ENCODE measurements at places on chromosomes 2 and 18.
A peak's percentile ranks its signal among the peaks of the same experiment; 100 is the strongest.

- DNase-seq, result no peak
Measured at GRCh38 chr2:11416186-11416585, 49.8 kb downstream of the E2F6 start.

DNA sequence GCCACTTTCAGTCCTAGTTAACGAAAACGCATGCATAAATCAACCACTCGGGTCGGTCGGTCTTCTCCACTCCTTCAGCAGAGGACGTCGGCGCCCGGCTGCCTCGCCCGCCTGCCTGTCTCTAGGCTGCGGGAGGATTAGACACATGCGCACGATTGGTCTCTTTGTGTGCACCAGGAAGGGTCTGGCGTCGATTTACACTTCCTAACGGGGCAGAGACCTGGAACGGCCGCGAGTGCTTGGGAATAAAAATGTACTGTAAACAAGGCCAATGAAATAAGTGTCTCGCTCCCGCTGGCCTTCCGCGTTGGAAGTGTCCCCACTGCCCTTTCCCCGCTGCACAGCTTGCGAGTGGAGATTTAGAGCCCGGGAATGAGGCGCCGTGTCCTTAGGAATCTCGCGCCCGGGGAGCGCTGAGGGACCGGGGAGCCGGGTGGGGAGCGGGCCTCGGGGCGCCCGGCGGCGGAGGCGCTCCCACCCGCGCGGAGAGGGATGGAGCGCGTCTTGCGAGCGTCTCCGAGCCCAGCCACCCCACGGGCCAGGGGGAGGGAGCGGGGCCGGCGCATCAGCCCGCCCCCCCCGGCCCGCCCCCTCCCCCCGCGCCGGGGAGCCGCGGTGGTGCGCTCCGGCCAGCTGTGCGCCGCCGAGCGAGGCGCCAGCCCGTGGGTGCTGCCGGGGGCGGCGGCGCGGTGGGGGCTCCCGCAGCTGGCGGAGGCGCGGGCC is at the start of gene DOK6:
TSS of gene DOK6 (plus strand) at position 636 of the 723 bp plus-strand sequence.
- DNase-seq, result peak; percentile 10

DNA sequence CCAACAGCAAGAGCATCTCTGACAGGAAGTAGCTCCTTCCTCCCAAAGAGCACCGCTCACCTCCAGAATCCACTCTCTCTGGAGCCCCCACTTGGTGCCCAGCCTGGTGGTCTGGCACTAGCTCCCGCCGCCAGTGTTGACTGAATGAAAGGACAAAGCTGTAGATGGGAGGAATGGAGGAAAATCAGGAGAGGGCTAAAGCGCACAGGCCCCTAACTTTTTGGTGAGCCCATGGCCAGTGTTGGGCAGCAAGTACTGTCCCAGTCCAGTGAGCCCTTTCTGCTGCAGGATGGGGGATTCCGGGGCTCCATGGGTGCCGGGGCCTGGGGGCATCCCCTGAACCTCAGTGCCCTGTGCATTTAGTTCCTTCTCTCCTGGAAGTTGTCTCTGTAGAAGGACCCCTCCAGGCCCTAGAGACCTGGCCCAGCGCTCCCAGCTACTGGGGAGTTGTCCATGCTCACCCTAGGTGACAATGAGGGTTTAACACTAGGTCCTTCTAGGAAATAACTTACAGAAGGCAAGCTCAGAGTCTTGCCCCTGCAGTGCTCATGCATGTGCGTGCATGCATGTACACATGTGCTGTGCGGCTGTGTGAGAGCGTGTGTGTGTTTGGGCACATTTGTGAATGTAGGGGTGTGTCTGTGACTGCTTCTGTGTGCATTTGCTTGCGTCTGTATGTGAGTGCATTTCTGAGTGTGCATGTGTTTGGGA is 33.6 kb downstream of the GLI2 start:
- no peak for DNase-seq

DNA sequence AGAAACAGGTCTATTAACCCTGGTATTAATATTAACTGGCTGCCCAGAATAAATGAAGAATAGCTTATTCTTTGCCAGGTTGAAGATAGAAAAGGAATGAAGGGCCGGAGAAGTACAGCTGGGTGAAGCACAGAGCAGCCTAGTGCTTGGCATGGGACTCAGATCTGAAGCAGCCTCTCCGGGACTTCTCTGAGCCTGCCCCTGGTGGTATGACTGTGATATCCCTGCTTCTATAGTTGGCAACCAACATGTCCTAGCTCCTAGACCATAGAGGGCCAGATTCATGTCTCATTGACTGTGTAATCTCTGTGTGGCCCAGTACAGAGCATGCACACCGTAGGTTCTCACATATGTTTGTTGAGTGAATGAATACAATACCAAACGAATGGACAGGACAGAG is 107.8 kb downstream of the MSH2 start:
- DNase-seq, result no peak

- no peak for DNase-seq
Measured at GRCh38 chr18:36399055-36399454, 101.5 kb downstream of the FHOD3 start.

- no peak for DNase-seq
Measured at GRCh38 chr2:196336207-196336606, 164.8 kb upstream of the STK17B start.

- no peak for DNase-seq
Measured at GRCh38 chr2:41736586-41736985, 311.2 kb upstream of the PKDCC start.

DNA sequence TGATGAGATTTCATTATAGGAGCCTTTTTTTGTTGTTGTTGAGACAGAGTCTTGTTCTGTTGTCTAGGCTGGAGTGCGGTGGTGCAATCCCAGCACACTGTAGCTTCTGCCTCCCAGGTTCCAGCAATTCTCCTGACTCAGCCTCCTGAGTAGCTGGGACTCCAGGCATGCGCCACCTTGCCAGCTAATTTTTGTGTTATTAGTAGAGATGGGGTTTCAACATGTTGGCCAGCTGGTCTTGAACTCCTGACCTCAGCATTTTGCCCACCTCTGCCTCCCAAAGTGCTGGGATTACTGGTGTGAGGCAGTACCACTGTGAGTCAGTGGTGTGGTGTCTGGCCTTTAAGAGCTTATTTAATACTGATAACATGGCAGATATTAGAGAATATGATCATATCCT is 60.1 kb downstream of the MOB4 start:
- DNase-seq, result no peak

DNA sequence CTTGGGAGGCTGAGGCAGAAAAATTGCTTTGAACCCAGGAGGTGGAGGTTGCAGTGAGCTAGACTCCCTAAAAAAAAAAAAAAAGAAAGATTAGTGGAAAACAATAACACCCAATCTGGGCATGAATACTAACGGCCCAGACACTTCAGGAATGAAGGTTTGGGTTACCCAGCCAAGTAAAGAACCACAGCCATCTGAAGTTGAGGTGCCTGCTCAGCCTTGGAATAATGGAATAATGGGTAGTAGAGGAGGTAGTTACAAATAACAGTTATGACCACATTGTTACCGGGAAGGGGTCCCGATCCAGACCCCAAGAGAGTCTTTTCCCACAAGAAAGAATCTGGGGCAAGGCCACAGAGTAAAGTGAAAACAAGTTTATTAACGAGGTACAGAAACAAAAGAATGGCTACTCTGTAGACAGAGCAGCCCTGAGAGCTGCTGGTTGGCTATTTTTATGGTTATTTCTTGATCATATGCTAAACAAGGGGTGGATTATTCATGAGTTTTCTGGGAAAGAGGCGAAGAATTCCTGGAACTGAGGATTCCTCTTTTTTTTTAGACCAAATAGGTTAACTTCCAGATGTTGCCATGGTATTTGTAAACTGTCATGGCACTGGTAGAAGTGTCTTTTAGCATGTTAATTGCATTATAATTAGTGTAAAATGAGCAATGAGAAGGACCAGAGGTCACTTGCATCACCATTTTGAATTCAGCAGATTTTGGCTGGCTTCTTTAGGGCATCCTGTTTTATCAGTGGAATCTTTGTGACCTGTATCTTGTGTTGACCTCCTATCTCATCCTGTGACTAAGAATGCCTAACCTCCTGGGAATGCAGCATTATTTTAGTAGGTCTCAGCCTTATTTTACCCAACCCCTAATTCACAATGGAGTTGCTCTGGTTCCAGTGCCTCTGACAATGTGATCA is 96.2 kb upstream of the HAAO start:
- no peak for DNase-seq

DNA sequence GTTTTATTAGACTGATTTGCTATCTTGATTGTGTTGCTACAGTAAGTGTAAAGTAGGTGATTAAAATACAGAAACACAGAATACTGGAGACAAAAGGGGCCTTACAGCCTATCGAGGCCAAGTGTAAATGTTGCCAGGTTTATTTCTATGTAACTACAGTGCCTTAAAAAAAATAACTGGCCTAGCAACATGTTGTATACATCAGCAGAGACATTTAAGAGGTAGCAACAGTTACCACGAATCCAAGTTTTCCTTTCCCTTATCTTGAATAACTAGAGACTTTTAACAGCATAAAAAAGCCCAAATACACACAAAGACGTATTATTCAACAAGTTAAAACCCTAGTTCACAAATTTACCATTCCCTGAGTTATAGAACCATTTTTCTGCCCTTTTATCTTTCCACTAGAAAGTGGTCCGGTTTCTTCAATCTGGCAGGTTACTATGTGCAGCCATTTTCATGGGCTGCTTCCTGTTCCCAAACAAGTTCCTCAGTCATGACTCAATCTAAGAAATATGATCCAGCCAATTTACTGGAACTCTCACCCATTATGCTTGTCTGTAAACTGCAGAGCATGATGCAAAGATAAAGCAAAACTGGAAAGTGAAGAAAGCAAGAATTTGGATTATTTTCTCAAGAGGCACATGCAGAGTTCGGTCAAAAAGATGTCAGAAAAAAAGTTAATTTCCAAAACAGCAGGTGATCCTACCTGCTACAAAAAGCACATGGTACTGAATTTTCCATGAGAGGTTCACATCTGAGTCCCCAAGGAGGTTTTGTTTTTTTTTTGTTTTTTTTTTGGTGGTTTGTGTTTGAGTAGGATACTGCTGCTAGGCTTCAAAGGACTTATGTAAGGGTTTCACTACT is 22.2 kb downstream of the NFE2L2 start:
- no peak for DNase-seq

GRCh38 chr2:134725876-134726275 is 7.1 kb upstream of the TMEM163 start:
- no peak for DNase-seq

DNA sequence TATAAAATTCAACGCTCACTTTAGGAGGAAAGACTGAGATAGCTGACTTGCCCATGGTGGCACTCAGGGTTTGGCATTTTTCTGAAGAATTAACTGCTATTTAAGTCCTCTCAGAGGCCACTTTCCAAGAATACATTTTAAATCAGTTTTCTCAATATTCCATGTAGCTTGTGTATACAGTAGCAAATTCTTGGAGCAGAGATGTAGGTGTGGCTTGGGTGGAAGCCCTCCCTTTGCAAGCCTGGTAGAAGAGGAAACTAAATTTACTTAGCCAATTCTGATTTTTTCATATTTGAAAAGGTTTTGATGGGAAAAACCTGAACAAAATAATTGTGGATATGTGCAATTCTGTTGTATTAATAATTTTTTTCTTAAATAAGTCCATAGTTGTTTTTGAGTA is 14.0 kb upstream of the ITGAV start:
- no peak for DNase-seq

DNA sequence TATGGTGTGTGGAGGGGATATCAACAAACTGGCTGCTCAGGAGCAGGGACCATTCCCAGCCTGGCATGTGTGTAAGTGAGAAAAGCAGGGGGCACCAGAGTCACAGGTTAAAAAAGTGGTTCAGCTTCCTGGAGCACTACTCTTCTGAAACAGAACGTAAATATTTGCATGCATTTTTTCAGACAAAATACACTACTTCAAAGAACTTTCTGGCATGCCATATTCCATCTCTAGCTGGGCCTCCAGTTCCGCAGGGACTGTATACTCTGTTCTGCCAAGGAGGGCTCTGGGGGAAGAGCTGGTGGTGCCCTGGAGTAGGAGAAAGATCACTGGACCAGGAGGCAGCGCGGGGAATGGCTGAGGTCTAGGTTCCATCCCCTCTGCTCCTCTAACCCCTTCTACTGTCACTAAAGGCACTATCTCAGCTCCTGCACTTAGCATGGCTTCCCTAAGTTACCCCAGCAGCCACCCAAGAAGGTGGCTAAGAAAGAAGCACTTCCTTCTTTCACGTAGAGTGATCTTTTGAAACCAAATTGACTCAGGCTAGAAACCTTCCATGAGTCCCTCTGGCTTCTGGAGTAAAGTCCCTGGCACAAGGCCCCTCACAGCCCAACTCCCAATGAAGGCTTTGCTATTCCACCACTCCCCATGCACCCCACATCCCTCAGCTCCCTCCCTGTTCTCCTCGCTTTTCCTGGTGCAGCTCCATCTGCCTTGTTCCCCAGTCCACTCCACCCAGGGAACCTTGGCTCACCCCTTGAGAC is 57.6 kb upstream of the CABLES1 start:
- no peak for DNase-seq

DNA sequence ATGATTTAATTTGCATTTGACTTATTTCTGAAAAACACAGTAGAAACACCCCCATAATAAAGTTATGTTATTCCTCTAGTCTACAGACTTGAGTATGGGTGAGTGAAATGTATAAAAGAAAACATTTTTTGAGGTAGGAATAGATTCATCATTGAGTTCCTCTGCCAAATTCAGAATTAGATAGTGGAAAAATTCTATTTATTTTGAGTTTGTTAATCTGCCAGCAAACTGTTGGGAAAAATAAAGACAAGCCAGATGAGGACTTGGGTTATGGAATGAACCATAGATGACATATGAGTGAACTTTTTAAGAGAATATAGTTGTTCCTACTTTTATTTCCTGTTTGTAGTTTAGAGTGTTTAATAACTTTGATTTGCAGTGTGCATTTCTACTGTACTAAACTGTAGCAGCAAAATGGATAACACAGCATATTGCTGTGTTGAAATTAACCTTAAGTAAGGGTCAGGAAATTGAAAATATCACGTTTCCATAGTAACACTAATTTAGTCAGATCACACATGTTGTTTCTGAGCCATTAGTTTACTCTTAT is 35.6 kb upstream of the PNPT1 start:
- no peak for DNase-seq

DNA sequence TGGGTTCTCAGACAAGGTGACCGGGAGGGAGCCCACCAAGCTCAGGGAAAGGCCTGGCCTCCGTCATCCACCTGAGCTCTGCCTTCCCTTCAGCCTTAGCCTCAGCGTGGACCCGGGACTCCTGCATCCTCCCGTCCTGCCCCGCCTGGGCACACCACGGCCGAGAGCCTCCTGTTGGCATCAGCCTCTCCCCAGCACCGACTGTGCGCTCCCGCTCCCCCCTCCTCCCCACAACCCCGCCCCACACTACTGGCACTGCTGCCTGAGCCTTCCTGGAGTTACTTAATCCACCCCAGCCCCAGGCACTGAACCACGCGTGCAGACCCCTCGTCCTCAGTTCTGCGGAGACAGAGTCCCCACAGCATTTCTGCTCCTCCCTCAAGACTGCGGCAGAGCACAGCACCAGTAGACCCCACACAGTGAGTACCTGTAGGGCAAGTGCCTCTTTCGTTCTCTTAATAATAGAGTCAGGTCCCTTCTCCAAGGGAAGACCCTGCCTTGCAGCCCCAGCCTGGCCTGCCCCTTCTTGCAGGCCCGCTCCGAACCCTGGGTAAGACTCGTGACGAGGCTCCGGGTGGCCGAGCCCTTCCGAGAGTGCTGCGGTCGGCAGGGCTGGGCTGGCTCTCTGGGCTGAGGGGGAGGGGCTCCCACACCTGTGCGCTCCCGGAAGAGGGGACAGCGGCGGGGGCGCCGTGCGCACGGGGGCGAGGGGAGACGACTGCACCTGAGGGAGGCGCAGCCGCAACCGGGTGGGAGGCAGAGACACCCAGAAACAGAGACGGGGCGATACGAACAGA is at the start of gene AMER3:
TSS of gene AMER3 (plus strand) at position 285 of the 797 bp plus-strand sequence. CDS start 6,533 bp downstream, outside the sequence.
- no peak for DNase-seq
